Activated naive CD8-positive, alpha-beta T cell treated with anti-CD3 and anti-CD28 coated beads, Interleukin-2, amount 10 ng/mL, durations not matched to agents 7 days and 5 days (primary cell): ENCODE measurements at places on chromosomes 12 and 14. TPM values are rescaled to one million over a fixed set of nuclear protein-coding genes. Genes with fewer than 3 reads are reported as not detected.

Gene GPRC5A
- total RNA-seq, result not detected

GRCh38 chr12:116544656-116545055, 14.5 kb upstream of the MAP1LC3B2 start:
- no peak overlapping the region for H3K27ac ChIP-seq
- peaks cover 9% of the 10 kb centered on the region for H3K4me1 ChIP-seq
- no peak for DNase-seq
- peaks cover 2% of the 10 kb centered on the region for H3K27me3 ChIP-seq
- H3K36me3 ChIP-seq, result no peaks in the 10 kb centered on the region

- no peaks in the 10 kb centered on the region for H3K27me3 ChIP-seq
- no peak overlapping the region for H3K27ac ChIP-seq
- H3K4me3 ChIP-seq, result no peak overlapping the region
- no peaks in the 10 kb centered on the region for H3K4me1 ChIP-seq
Observed at GRCh38 chr12:107243341-107243740, 150.0 kb upstream of the CRY1 start.

DNA sequence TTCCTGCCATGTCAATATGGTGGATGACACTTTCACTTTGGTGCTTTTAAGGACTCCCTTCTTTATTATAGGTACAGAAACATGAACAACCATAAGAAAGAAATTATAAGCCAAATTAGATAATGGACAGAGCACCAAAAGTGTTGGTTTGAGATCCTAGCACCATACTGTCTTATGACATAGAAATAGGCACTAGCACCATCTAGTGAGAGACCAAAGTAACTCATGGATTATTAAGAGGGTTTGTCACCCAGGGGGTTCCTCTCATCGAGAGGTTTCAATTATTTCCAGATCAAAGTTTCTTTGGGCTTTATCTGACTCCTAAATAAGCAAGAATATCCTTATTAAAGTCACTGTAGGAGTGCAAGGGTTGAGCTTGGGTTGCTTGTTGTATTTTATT, 153.0 kb upstream of the DIO2 start:
- no peaks in the 10 kb centered on the region for H3K36me3 ChIP-seq
- H3K4me1 ChIP-seq, result no peaks in the 10 kb centered on the region
- DNase-seq, result no peak
- H3K27me3 ChIP-seq, result no peaks in the 10 kb centered on the region

DNA sequence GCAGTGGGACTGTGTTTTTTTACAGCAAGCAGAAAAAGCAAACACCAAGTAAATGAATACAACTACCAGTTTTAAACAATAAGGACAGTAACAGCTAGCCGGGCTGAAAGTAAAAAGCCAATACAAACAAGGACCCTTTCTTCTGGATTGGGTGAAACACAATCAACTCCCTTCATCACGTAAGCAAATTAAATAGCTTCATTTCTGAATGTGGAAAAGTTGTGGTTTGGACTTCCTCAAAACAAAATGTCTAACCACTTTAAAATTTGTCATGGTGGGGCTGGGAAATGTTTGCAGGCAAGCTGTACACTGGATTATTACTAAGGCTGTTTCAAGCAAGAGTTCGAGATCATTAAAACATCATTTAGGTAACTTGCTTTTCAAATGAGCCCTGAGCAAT, 47.4 kb downstream of the TCHP start:
- H3K36me3 ChIP-seq, result peaks cover 42% of the 10 kb centered on the region
- H3K4me1 ChIP-seq, result peaks cover 25% of the 10 kb centered on the region
- peak overlapping the region; percentile 28 for H3K4me3 ChIP-seq
- H3K27ac ChIP-seq, result no peak overlapping the region
- DNase-seq, result no peak
